RWPE2 (cell line): ENCODE measurements at places on chromosomes 3 and 15.

DNA sequence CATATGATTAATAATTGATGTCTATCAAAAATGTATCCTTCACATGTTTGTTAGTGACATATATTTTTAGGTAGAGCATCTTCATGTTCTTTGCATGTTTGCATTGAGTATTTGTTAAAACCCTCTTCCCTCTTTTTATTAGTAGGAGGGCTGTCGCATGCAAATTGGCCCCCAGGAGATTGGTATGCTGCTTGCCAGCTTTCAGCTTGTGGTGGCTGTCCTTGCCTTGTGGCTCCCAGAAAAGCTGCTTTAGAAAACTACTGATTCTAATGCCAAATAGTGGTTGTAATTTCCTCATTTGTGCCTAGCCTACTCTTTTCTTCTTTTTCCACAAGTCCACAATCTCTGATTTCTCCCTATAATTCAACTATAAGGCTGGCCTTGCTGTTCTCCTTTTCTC, 886.8 kb downstream of the VGLL3 start:
- DNase-seq: no peak

DNA sequence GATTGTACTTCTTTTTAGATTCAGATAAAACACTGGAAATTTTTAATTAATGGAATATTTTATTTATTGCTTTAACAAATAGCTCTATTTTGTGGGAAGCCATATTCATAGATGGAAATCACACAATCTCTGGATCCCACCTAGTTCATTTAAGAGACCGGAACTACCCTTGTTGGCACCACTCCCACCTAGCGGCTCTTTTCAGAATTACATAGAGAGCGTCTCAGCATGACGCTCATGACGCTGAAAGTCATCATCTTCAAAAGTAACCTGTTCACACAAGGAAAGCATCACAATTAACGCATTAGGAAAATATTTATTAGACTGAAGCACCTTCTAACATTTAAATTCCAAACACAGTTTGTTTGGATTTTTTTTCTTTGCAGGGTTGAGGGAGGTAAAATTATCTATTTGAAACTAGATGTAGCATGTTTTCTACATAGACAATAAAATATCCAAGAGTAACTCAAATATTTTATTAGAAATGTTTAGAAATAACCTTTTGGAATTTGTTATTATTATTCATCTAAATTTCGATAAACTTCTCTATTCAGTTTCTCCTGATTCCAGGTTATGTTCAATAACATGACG, 214.9 kb upstream of the ARRDC4 start:
- DNase-seq: no peak

- DNase-seq: no peak
Measured at GRCh38 chr15:26974120-26974780, 3.3 kb downstream of the GABRG3 start.

DNA sequence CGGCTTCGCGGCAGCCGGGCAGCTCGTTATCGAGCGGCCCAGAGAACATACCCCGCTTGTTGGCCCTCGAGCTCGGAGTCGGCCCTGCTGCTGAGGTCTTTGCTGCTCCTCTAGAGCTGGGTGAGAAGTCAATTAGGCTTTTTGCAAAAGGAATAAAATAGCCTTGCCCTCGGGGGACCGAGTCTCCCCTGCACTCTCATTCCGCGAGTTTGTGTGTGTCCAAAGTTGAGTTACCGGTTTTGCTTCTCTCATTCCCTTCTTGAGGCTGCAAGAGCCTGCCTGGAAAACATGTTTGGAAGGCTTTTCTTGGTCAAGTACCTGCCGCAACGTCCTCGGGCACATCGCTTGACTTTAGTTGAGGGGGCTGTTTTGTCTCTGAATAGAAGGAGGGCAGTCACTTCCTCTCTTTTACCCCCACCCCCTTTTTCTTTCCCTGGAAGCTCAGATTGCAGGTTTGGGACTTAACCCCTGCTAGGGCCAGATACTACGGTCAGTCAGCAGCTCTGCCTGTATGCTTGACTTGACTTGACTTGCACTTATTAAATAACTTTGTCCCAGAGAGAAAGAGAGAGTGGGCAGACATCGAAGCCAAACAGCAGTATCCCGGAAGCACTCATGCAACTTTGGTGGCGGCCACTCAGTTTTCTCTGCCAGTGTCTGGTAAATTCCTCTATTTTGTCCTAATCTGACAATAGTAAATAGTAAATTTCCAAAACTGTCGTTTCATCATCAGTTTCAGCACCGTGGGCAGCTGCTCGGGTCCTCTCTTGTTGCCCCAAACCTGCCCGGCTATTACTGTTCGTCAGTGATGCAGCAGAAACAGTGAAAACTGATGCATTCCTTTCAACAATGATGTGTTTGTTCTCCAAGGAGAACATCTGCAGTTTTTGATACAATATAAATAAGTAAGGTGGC, 609 bp downstream of the RNF13 start:
- peak; percentile 27 for DNase-seq
